Activated CD4-positive, alpha-beta memory T cell treated with anti-CD3 and anti-CD28 coated beads, Interleukin-2, amount 10 ng/mL, durations not matched to agents 7 days and 5 days (primary cell): ENCODE measurements at places on chromosomes 6 and 20.
A peak's percentile ranks its signal among the peaks of the same experiment; 100 is the strongest.

- no peak for DNase-seq
These were observed 61.4 kb downstream of the PHF20 start for GRCh38 chr20:35833241-35833640.

GRCh38 chr20:3164043-3164762 is 4.5 kb upstream of the FASTKD5 start:
- DNase-seq = no peak

DNA sequence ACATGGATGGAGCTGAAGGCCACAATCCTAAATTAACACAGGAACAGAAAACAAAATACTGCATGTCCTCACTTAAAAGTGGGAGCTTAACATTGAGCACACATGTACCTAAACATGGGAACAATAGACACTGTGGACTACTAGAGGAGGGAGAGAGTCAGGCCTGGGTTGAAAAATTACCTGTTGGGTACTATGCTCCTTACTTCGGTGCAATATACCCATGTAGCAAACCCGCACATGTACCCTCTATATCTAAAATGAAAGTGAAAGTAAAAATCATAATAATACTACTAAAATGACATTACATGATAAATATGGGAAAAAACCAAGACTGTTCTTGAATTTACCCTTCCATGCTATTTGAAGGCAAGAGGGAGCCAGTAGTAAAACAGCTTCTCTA is 1273.8 kb upstream of the ADGRB3 start:
- DNase-seq = no peak

DNA sequence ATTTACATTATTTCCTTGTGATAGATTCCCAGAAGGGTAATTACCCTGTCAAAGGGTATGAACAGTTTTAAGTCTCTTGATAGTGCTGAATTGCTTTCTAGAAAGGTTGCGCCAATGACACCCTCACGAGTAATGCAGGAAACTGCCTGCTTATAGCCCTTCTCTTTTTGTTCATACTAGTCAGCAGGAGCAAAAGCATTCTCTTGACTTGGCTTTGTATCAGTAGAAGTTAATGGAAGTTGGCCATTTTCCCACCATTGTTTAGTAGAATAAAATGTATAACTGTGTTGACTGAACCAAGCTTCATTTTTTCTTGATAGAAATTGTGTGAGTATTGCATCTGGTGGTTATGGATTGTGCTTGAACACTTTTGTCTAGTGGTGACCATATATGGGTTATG is 100.1 kb downstream of the FARS2 start:
- no peak for DNase-seq

GRCh38 chr6:126792340-126793085 is 326.0 kb upstream of the RSPO3 start:
- DNase-seq = no peak

GRCh38 chr6:14985366-14985765 is 260.5 kb upstream of the JARID2 start:
- no peak for DNase-seq

DNA sequence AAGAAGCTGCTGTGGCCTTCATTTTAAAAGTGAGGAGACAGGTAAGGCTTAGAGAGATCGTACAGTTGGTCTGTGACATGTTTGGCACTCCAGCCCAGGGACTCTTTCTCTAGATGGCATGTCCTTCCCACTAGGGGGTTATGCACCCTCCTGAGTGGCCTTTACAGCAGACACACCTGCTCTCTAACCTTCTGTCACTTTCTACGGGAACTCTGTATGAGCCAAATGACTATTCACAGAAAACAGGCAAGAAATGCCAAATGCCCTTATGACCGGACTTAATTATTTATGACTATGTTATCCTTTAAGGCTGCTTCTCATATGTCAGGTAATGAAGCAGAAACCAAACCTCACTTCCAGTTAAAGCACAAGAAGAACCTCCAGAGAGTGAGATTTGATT is 91.2 kb downstream of the MAP3K5 start:
- no peak for DNase-seq

DNA sequence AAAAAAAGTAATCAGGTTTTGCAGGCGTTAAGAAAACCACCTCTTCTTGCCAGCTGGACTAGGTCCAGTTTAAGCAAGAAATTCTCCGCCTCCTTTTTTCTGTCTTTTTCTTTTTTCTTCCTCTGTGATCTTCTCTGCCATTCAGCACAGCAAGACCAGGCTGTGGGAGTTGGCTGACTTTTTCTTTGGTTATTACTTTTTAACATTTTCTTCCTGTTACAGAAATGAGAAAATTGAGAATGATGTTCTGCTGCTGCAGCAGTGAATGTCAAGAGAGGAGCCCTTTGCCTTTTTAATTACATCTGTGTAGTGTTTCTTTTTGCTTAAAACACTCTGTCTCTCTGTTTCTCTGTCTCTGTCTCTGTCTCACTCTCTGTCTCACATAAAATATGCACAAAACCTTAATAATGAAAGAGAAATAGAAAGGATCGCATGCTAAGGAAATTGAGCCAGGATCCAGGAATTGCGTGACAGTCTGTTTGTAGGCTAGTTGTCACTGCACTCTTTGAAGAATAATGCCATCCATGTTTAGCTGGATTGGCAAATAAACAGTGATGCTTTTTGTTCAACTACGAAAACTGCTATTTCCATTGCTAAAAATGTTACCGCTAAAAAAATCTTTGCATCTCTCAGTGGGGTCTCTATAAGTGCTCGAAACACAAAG is 103.2 kb upstream of the SUPT3H start:
- DNase-seq = no peak

DNA sequence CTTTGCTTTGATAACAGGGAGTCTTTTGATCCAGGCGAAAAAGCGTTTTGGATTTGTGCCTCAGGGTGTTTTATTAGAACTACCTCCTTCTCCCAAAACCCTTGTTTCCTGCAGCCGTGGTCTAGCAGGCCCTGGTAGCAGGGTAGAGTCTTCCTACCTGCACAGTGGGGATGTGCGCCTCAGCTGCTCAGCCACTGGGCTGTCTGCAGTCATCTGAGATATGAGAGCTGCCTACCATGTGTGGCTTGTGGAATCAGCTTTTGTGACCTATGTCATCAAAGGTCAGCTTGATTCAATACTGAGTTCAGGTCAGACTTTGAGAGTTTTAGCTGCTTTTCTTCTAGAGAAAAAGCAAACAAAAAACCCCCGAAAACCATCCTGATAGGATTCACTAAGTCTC is 279.5 kb downstream of the CLIC5 start:
- no peak for DNase-seq

- DNase-seq = no peak
These were observed 6.3 kb upstream of the HINT3 start for GRCh38 chr6:125950293-125950692.

DNA sequence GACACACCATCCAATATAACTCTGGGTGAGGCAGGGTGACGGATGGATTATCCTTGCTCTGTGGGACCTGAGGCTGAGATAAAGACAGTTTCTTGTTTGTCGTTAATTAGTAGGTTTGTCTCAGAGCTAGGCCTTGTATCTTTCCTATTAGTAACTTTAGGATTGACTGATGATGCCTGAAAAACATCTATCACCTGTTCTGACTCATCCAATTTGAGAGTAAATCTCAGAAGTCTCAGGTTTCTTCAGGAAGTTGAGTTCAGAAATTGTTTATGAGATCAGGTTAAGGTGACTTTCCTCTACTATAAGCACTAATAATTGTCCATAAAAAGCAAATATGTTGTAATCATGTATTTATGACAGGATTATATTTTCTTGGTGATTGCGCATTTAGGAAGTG is 129.5 kb upstream of the SUPT3H start:
- DNase-seq = no peak

GRCh38 chr6:91860541-91861335 is 1273.9 kb upstream of the MAP3K7 start:
- no peak for DNase-seq

GRCh38 chr6:117156741-117157140 is 108.6 kb upstream of the VGLL2 start:
- DNase-seq = no peak

GRCh38 chr6:106451439-106451838 is 90.9 kb downstream of the CRYBG1 start:
- no peak for DNase-seq

- peak; percentile 63 for DNase-seq
These were observed 75.9 kb upstream of the MYL9 start for GRCh38 chr20:36465109-36466080.

DNA sequence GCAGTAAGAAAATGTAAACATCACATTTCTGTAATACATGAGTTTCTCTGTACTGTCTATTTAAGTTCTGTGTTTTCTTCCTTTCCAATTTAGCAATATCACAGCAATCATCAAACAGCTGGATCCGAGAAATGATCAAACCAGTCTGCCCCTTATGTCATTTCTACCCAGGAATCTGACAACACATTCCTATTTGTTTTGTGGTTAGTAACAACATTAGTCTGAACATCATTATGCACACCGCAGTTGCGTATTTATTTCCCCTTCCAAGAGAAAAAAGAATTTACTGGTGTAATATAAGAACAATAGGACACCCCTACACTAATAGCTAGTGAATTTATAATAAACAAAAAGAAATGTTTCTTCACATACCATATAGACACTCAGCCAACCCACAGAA is 179.5 kb downstream of the BTBD9 start:
- no peak for DNase-seq

- DNase-seq = no peak
These were observed 30.0 kb upstream of the FBXL4 start for GRCh38 chr6:98977671-98978292.

DNA sequence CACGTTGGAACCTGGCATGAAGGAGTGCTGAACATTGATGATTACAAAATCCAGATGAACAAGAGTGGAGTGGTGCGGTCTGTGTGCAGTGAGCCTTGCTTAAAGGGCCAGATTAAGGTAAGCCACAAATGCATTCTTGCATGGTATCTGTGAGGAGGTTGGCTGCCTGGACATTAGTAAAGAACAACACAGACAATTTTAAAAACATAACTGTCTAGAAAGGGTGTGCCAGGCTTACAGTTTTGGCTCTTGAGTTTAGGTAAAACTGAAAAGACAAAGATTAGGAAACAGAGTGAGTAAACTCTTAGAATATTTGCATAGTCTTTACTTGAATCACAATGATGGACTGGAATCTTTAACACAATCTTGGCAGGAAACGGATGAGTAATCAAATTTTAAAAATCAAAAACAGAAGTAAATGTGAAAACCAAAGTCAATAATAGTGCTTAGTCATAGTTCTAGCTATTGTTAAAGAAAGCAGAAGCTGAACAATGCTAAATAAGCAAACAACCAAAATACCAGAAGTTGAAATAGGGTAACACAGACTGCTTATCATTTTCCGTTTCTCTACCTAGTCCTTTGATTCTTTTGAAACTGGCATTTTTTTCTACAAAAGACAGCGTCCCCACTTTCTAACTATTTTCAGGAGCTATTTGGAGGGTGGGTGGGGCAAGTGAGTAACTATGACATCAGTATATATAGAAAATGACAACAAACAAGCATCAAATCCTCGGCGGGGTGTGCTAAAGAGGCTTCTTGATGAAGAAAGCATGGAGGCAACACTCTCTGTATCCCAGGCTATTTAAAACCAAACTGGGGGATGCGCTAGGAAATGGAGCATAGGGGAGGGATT is 185.8 kb upstream of the RAB32 start:
- no peak for DNase-seq

DNA sequence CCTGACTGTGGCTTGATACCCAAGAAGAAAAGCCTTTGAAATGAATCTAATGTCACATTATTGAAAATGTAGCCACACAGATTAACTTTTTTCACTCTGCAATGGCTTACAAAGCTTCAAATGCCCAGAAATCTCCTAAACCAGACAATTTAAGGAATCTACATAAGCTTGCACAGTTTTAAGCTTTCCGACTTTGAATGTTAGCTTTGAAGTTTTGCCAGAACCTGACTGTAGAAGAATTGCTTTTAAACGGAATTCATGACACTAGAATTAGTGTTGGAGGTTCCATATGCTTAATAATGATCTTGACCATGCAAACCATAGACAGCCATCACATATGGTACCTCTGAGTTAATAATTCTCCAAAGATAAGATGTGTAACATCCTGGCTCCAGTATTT is 798.5 kb upstream of the EPHA7 start:
- no peak for DNase-seq

- no peak for DNase-seq
These were observed 115.5 kb upstream of the LAMP5 start for GRCh38 chr20:9398882-9399281.

- no peak for DNase-seq
These were observed 5.2 kb upstream of the SAMHD1 start for GRCh38 chr20:36956674-36957073.

DNA sequence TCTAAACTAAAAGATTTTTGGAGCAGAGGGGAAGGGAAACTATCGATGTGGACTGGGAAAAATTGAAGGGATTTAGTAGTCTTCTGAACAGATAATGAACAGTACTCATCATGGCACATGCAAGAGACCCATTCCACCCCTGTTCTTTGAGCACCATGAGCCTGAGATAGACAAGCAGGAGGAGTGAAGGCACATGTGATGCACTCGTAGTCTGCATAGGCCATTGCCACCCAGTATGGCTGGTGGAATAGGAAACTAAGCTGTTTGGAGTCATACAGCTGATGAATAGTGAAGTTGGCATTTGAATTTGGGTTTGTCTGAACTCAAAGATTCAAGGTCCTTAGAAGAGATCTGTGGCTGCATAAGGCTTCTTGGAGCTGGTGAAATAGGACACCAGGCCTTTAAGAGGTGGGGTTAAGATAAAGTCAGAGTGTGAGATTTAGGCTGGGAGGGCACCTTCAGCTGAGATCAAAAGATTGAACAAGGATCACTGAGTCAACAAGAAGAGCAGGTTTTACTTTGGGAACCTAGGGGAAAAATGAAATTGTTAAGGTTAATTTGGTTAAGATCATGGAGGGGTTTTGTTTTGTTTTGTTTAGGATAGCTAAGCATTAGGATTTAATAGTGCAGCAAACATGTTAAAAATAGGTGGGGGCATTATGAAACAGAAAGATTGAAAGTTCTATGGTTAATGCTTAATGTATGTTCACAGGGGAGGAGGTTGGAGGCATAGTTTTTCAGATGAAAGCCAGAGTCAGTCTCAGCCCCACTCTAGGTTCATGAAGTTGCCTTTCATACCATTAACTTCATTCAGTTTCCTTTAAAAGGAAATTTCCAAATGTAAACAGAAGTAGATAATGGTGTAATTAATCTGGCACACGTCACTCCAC is 148.8 kb downstream of the ARID1B start:
- DNase-seq = no peak

GRCh38 chr6:139531148-139532115 is 157.0 kb upstream of the CITED2 start:
- peak; percentile 78 for DNase-seq

GRCh38 chr6:69179681-69180080 is 544.6 kb downstream of the ADGRB3 start:
- DNase-seq = no peak

- DNase-seq = peak; percentile 28
These were observed 5.2 kb downstream of the MDC1 start for GRCh38 chr6:30711758-30712380.
